LHCN-M2 (cell line): ENCODE measurements at places on chromosomes 5 and 9. TPM values are rescaled to one million over a fixed set of nuclear protein-coding genes. Genes with fewer than 3 reads are reported as not detected.

GRCh38 chr9:37200433-37201005 lies 80.1 kb downstream of the ZCCHC7 start:
- peak; percentile 38 for DNase-seq

GRCh38 chr5:173744551-173744950 lies 128.1 kb upstream of the BOD1 start:
- DNase-seq = no peak

DNA sequence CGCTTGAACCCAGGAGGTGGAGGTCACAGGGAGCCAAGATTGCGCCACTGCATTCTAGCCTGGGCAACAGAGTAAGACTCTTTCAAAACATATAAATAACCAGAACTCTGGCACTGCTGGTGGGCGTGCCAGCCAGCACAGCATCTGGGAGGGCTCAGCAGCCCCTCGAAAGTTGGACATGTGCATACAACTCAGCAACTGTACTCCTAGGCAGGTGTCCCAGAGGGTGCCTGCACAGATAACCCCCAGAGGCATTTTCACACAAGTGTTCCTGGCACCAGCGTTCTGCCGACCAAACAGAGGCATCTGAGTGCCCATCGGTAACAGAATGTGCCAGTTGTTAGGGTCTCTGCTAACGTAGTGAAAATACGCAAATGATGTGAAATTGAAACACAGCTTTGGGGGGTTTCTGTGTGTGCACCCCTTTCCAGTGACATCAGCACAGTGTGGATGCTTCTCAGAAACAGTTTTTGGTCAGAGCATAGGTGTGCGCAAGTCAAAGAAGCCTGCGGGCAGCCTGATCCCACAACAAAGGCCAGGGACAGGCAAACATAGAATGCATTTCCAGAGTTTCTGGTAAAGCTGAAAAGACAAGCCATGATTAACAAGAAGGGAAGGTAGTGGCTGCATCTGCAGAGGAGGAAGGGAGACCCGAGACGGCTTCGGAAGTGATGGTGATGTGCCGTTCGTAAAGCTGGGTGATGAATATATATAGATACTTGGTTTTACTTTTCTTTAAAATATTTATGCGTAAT lies 190.2 kb downstream of the CACNA1B start:
- DNase-seq = no peak

- peak; percentile 17 for DNase-seq
These were observed 1.1 kb downstream of the FEM1C start for GRCh38 chr5:115543365-115544042.

DNA sequence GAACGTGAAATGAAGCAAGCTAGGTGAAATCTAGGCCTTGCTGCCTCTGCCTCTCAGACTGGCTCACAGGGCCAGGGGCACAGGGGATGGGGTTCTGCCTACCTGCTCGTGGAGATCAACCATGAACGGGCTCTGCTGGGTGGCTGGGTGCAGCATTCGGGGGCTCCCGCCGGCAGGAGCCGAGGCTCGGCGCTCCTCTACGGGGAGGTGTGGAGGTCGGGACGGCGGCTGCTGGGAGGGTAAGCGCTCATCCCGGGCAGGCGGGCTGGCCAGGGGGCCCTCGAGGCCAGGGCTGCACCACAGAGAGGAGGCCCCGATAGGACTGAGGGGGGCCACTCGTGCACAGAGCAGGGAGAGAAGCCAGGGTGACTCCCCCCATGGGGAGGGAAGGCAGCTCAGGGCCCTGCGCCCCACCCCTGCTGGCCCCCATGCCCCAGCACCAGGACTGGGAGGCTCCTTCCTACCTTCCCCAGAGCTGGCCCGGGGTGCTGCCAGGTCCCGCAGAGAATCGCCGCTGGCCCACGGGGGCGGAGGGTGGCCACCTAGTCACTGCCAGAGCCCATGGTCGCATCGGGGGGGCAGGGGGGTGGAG lies 5.2 kb downstream of the RNF44 start:
- no peak for DNase-seq

DNA sequence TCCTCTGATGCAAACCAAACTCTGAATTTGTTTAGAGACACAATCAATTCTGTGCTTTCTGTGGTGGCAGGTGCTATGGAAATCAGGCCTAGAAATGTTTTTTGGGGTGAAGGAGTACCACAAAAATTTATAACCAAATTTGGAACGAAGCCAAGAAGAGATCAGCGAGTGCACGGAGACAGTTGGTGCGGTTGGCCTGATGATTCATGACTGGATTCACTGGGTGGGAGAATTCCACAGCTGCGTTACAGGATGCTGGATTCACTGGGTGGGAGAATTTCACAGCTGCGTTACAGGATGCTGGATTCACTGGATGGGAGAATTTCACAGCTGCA lies 135.6 kb upstream of the IRX4 start:
- no peak for DNase-seq

- no peak for DNase-seq
These were observed 213.5 kb upstream of the TARS1 start for GRCh38 chr5:33227247-33227646.

- DNase-seq = peak; percentile 32
These were observed 42.0 kb upstream of the ADRA1B start for GRCh38 chr5:159874263-159874662.

SLC6A19 gene
- total RNA-seq = not detected in 2 replicates

DNA sequence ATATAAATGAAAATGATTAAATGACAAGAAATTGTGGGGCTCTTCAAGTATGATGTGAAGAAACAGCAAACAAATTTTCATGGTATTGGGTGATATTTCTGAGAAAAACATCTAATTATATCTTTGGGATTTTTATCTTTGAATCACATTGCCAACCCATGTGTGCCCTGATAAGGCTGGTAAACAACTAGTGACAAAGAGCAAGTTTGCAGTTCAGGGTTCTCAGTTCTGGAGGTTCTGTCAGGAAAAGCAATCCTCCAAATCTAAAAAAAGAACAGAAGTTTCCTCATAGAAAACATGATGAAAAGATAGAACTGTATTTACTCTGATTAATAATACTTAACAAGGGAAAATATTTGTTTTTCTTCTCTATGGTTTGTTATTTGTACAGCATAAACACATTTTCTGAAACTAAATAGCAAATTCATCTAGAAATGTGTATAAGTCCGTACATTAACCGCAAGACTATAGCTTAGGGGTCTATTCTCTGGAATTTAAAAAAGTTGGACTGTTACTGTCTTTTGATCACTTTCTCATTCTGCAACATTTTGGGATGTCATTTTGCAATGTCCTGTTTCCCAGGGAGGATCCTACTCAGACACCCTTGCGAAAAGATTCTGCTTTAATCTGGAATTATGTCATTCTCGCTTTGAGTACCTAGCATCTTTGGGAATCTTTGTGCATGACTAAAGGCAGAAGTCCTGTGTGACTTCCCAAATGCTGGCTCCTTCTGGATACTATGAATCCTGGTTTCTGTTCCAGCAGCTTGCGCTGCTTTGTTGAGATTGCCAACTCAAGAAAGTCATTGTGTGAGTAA lies 308.5 kb downstream of the ADGRV1 start:
- no peak for DNase-seq

GRCh38 chr5:132458651-132459030 lies 31.9 kb downstream of the IRF1 start:
- DNase-seq = peak; percentile 61

SHISAL2B gene
- not detected in 2 replicates for total RNA-seq

DNA sequence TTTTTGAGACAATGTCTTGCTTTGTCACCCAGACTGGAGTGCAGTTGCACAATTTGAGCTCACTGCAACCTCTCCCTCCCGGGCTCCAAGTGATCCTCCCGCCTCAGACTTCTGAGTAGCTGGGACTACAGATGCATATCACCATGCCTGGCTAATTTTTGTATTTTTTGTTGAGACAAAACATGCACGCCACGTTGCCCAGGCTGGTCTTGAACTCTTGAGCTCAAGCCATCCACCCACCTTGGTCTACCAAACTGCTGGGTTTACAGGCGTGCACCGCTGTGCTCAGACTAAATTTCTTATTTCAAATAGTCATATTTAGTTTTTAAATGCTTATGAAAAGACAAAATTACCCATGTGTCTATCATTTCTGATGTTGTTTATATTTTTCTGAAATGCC lies 2324.1 kb downstream of the MAT2B start:
- no peak for DNase-seq

TMEM174 gene
- total RNA-seq = not detected in 2 replicates

GRCh38 chr5:141430332-141431113 lies at the start of gene PCDHGA12:
Gene PCDHGA12 (plus strand): TSS chr5:141430507. CDS start chr5:141430760, 253 bp downstream.
- DNase-seq = peak; percentile 83

- DNase-seq = no peak
These were observed 75.6 kb upstream of the PRSS3 start for GRCh38 chr9:33719581-33720374.

IFNB1 gene
- total RNA-seq = not detected in 2 replicates

- no peak for DNase-seq
These were observed 56.5 kb upstream of the SPDL1 start for GRCh38 chr5:169527066-169527465.

- DNase-seq = no peak
These were observed 2.8 kb upstream of the PTPDC1 start for GRCh38 chr9:94081435-94081834.

GRCh38 chr5:139461176-139461575 lies 1.4 kb downstream of the ECSCR start:
- no peak for DNase-seq

- DNase-seq = no peak
These were observed 1.9 kb downstream of the DAPK1 start for GRCh38 chr9:87499424-87500017.

- no peak for DNase-seq
These were observed 97.8 kb upstream of the SLC28A3 start for GRCh38 chr9:84438391-84438790.

SPATA24 gene
- 3.7 and 4.1 TPM in 2 replicates for total RNA-seq

DNA sequence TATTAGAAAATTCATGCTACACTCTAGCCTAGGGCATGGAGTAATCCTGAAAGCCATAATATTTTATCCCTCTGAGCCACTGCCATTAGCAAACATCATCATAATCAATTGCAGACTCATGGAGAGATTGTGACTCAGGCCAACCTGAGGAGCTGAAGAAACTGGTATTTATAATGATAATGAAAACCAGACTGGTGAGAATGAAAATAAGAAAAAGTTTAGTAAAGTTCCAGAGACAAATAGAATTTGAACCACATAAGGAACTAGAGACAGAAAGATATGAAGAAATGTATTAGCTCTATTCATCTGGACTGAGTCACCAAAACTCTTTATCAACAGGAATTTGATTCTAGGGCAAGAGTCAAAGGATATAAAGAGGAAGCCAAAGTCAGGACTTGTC lies 158.7 kb downstream of the DRD1 start:
- DNase-seq = no peak

DNA sequence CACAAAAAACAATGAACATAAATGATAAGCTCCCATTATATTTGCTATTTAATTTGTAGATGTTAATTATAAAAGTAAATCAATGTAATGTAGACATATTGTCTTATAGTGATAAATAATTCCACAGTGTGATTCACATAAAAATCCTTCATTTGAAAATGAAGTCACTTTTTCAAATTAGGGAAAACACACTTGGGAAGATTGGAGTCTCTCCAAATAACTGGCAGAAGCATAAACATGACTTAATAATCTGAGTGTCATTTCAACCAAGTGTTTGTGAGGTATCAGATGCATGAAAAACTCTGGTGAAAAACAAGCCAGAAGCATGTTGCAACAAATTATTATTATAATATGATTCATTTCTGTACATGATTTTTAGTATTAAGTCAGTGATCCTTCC lies 102.2 kb downstream of the CETN3 start:
- no peak for DNase-seq

SLC25A2 gene
- total RNA-seq = 0.17 TPM in 1 of 2 replicates, not detected in the other

FLT4 gene
- total RNA-seq = 3.2 and 4.5 TPM in 2 replicates

DNA sequence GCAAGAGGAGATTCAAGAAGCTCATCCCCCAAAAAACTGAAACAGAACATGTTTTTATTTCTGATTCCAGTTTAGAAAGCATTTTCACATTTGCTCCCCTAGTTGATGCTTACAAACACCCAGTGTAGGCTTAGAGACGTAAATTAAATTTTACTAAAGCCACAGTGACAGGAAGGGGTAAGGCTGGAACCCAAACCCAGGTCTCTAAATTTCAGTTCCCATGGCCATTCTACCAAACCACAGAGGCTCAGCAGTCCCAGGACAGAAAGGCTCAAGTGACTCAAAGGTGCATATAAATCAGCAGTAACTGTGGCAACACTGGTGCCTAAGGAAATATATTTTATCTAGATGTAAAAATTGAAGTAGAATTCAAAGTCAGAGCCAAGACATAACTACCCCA lies 128.7 kb downstream of the CEP120 start:
- DNase-seq = no peak

OTP gene
- total RNA-seq = not detected in 2 replicates

ELOVL7 gene
- not detected in 2 replicates for total RNA-seq

DNA sequence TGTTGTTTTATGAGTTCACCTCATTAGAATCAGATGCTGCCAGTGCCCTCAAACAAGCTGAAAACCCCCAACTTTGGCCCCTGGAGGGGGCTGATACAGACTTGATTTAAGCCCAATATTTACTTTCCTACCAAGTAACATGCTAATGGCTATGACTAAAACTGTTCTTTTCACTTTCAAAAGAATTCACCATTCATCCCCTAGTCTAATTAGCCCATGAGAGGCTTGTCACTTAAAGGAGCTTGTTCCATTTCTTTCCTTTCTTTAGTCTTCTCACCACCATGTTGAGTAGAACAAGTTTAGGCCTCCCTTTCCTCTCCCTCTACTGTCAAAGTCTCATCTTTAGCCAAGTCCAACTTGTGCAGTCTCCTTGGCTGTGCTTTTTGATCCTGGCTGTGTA lies 50.4 kb downstream of the EPB41L4B start:
- DNase-seq = no peak
